Cortex of kidney (tissue), 1 donor: ENCODE measurements at places on chromosomes 4 and X.

DNA sequence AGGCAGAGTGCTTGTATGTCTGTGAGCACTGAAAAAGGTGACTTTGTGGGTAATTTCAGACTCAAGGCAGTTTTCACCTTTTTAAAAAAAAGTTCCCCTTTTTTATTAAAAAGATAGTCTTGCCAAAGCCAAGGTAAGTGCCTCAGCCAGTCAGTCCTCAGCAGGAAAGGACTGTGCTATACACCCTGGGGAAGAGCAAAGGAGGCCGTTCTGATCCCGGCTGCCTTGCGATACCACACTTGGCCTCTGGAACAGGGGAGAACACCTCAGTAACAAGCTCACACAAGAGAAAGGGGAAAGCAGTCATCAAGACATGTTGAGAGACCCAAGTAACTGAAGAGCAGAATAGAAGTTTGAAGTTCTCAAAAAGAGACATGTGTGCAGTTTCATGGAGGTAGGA is 541.7 kb downstream of the BCOR start:
- DNase-seq: no peak

DNA sequence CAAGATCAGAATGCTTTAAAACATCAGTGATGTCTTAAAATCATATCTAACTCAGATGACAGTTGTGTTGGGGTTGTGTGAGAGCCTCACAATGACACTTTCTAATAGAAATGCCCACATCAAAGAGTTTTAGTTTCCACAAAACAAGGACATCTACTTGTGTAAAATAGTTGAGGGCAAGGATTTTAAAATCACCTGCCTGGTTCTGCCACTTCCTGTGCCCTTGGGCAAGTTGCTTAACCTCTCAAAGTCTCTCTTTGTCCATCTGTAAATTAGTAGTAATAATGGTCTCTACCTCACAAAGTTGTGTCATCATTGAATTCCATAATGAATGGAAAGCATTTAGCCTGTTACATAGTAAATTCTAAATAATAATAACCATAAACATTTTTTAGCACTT is 41.9 kb upstream of the RELL1 start:
- no peak for DNase-seq

DNA sequence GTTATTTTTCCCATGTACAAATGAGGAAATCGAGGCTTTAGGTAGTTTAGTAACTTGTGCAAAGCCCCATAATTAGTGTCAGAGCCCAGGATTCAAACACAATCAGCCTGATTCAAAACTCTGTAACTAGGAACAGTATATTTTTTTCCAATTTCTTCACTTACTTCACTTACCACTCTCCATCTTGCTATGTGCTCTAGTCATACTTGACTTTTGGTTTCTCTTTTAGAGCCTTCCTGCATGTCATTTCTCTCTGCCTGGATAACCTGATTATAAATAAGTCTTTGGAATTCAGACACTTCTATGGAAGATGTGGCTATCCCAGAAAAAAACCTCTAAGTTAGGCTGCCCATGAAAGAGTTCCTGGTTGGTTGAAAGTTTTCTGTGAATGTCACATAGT is 22.2 kb downstream of the SATL1 start:
- no peak for DNase-seq

DNA sequence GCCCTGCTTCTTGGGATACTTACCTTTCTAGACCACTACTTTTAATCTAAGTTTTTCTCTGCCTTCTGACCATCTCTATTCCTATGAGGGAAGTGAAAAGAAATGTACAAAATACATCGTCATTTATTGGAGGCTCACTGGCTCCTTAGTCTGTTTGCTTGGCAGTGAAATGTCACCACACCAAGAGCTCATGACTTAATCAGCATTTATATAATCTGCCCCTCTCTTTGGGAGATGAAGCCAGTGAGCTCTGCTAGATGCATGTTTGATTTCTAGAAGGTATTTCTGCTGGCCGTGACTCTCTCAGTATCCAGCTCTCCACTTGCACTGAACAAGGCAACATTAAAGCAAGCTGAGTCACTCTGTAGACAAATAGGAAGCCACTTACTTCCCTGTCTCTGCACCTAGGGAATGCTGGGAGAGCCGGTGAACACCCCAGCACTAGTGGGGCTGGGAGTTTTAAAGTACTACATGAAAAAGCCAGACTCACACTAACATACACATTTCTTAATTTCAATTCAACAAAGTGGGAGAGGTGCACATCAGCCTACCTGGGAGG is 79.1 kb downstream of the MID1IP1 start:
- no peak for DNase-seq

DNA sequence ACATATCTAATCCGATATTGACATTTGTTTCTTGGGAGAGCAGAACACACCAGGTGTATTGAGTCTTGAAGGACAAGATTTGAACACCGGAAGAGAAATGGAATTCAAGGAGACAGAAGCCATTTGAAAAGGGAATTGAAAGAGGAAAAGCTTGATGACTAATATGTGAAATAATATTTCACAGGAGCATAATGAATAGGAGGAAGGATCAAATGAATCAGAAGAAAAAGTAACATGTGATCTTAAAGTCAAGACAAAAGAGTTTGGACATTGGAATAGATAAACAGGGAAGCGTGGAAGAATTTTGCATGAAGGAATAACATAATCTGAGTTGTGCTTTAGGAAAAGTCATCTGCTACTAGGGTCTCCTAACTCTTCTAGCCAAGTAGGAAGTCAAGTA is 145.5 kb upstream of the PDHA2 start:
- DNase-seq: no peak

DNA sequence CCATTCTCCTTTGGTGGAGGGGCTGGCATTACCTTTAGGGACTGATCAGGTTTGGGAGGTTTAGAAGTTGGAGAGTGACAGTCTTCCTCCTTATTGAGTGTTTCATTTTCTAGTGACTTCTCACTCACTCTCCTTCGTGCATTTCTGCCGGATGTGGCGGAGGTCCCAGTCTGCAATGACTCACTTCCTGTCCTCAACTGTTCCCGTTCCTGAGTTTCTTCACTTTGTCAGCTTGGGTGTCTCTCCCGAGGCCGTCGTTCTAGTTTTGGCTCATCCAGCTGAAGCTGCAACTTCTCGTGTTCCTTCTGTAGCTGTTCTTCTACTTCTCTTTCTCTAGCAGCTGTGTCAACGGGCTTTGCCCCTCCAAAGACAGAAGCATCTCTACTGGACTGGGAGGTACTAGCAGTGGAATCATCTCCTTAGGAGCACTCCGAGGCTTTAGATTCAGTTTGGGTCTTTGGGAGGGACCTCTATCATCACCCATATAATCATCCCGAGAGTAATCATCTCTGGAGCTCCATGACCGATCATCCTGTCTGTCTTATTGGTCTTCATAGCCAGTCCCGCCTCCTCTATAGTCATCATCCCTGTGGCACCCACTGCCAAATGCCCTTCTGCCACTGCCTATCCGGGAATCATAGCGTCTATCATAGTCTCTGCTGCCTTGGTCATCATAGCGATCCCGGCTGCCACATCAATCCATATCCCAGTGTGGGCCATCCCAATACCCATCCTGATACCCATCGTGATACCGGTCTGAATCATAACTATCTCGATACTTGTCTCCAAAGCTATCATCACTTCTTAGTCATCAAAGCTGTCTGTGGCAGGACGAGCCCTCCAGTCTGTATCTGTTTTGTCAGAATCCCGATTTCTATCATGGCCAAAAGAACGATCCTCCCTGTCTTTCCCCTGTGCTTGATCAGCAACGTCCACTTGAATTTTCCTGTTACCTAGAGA is 35.3 kb upstream of the VSIG4 start:
- no peak for DNase-seq

- DNase-seq: no peak
Measured at GRCh38 chr4:148834804-148835631, 392.8 kb upstream of the NR3C2 start.

GRCh38 chr4:116539744-116540143 is 545.6 kb downstream of the TRAM1L1 start:
- no peak for DNase-seq

DNA sequence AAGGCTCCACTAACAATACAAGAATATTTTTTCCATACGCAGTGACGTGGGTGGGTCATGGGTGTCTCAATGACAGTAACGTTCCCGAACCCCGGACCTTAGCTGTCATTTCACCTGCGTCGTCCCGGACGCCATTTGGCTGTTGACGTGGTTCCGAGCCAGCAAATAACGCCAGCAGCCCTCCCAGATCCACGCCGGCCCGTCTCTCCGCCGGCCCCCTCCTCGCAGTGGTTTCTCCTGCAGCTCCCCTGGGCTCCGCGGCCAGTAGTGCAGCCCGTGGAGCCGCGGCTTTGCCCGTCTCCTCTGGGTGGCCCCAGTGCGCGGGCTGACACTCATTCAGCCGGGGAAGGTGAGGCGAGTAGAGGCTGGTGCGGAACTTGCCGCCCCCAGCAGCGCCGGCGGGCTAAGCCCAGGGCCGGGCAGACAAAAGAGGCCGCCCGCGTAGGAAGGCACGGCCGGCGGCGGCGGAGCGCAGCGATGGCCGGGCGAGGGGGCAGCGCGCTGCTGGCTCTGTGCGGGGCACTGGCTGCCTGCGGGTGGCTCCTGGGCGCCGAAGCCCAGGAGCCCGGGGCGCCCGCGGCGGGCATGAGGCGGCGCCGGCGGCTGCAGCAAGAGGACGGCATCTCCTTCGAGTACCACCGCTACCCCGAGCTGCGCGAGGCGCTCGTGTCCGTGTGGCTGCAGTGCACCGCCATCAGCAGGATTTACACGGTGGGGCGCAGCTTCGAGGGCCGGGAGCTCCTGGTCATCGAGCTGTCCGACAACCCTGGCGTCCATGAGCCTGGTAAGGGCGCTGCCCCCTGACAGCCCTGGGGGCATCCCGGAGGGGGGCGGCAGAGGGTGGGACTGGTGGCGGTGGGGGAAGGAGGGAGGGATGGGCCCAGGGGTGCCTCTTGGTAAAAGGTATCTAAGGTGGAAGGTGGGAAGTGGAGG is at the start of gene CPE:
CPE (plus strand) TSS at position 264 of the 933 bp plus-strand sequence; CDS start at position 478, 214 bp downstream.
- DNase-seq: peak; percentile 15

GRCh38 chrX:104935581-104935980 is 284.9 kb downstream of the TEX13A start:
- DNase-seq: no peak

DNA sequence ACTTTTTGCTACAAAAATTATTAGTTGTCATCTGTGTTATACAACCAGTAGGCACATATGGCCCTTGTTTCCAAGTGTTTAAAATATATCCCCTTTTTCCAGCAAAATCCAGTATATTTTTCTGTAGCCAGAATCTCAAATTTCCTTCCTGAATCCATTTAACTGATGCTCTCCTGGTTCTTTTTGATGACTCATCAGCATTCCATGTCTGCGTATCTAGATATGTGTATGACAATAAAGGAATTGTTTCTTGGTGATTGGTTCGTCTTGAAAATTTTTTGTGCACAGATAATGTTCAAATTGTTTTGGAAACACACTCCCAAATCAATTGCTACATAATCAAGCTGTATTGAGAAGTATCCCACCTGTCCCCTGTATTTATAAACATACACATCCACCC is 98.3 kb downstream of the ITM2A start:
- no peak for DNase-seq

- DNase-seq: no peak
Measured at GRCh38 chr4:75916091-75916661, 13.9 kb upstream of the PPEF2 start.

DNA sequence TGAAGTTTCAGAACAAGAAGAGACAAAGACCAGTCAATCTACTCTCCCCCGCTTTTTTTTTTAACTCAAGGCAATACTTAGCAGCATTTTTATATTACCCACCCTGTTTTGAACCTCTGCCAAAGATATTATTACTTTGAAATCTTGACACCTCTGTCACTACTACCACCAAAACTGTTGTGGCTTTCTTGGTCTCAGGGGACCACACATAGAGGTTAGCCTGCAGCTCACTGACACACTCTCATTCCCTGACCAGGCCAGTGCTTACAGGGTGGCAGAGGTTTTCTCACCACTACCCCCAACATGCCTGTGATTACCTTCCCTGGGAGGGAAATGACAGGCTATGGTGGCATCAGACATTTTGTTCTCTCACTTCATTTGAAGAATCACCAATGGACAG is 137.4 kb upstream of the STIM2 start:
- DNase-seq: no peak

DNA sequence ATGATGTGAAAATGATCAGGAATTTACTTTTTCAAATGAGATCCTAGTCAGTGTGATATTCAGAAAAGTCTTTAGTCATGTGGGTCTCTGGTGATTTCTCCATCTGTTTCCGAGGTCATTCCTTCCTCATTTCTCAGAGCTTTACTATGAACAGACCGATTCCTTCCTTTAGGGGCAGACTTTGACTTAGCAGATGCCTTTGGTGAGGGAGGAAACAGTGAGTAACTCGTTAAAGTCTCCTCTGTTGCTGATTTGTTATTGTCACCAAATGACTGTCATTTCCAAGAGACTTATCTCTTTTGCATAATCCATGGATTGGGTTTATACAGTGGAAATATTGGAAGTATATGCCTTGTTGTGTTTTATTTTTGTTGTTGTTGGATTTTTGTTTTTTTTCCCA is 76.2 kb upstream of the CD99 start:
- no peak for DNase-seq

DNA sequence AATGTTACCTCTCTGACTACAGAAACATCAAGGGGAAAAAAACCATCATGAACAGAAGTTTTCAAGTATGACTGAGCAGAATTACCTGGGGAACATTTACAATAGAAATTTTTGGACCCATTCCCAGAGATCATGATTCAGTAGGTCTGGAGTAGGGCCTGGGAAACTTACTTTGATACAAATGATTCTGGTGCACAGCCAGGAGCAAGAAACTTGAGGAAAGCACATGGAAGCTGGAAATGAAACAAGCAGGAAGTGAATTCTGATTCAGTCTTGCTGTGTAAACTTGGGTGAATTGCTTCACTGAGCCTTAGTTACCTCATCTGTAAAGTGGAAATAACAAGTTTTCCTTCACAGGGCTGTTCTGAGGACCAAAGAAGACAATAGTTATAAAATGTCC is 192.5 kb upstream of the TAPT1 start:
- no peak for DNase-seq

DNA sequence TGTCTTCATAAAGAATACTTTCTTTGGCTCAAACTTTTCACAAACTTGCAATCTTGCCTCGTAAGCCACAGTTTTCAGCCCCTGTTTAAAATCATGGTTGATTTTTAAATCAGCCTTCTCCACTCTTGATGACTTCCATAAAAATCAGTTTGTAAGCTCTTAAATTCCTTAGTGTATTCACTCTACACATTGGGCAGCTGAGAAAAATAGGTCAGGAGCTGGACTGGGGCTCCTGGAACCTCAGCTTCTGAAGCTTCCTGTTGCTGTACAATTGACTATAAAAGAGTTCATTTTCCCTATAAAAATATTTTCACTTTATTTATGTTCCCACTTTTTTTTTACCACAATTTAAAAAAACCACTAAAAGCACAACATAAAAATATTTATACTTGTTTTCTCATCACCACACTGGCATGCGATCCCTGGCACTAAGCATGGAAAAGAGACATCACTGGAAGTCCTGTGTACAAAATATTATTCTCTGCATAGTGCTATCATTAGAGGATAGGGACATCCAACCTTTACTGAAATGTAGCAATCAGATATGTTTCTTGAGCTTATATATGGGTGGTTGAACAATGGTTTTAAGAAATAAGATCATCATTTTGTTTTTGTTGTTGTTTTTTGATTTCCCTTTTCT is 345.7 kb downstream of the FBXO8 start:
- no peak for DNase-seq

- no peak for DNase-seq
Measured at GRCh38 chr4:138181287-138181686, 60.9 kb downstream of the SLC7A11 start.

GRCh38 chr4:61011051-61011450 is 189.1 kb upstream of the ADGRL3 start:
- no peak for DNase-seq
